ENCODE measurements at places on chromosomes 4 and X. TPM values are rescaled to one million over a fixed set of nuclear protein-coding genes. Genes with fewer than 3 reads are reported as not detected.

GRCh38 chr4:176137631-176138030, 57.8 kb downstream of the SPATA4 start:
- peak; percentile 52 for DNase-seq

GRCh38 chr4:19010761-19011160, 989.2 kb upstream of the LCORL start:
- DNase-seq = no peak

GRCh38 chr4:9874385-9874784, 93.0 kb downstream of the DRD5 start:
- DNase-seq = no peak

- DNase-seq = no peak
Measured at GRCh38 chrX:68665502-68665901, 18.0 kb downstream of the STARD8 start.

The KDR gene
- not detected for total RNA-seq

DNA sequence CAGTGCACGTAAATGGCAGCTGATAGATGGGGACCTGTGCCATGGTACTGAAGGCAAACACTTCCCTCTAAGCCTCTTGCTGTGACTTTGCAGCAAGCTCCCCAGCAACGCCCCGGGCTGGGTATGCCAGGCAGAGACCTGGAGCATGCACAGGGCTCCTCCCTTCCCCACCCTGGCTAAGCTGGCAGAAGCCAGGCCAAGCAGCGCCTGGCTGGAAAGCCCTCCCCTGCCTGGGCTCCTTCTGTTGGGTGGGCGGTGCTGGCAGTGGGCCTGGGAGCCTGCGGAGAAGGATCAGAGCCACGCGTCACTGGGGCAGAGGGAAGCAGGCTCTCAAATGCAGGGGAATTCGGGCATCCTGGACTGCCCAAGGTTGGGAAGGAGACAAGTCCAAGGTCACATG, 3.6 kb downstream of the ATP2B3 start:
- DNase-seq = no peak

The IGSF1 gene
- not detected for total RNA-seq

DNA sequence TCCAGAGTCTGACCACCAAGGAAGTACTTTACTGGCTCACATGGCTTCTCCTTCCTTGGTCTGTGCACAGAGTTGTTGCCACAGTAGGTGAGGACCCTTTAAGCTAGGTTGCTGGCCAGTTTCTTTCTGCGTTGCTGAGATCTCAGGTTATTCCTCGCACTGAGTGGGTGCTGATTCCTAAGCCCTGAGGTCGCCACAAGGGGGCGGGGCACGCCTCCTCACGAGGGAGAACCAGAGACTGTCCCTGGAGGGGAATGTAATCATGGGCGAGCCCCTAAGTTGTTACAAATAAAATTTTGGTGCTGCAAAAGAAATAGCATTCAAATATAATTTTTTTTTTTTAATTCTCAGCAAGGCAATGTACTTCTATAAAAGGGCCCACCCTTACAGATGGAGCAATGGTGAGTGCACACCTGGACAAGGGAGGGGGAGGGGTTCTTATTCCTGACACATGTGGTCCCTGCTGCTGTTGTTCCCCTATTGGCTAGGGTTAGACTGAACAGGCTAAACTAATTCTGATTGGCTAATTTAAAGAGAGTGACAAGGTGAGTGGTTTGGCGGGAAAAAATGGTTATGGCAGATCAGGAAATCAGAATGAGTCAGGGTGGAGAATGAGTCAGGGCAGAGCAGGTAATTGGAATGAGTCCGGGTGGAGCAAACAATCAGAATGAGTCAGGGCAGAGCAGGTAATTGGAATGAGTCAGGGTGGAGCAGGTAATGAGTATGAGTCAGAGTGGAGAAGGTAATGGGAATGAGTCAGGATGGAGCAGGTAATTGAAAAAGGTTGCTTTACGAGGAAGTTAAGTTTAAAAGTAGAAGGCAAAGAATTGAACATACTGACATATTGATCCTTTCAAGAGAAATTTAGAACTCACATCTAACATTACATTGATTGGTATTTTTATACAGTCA, 107.5 kb downstream of the VSIG4 start:
- DNase-seq = no peak

- DNase-seq = no peak
Measured at GRCh38 chr4:161583549-161583948, 580.3 kb downstream of the FSTL5 start.

The YIPF7 gene
- total RNA-seq = not detected

The TLR8 gene
- not detected for total RNA-seq

The UGT2B15 gene
- total RNA-seq = not detected

GRCh38 chr4:107885865-107886264, 45.5 kb upstream of the CYP2U1 start:
- no peak for DNase-seq

DNA sequence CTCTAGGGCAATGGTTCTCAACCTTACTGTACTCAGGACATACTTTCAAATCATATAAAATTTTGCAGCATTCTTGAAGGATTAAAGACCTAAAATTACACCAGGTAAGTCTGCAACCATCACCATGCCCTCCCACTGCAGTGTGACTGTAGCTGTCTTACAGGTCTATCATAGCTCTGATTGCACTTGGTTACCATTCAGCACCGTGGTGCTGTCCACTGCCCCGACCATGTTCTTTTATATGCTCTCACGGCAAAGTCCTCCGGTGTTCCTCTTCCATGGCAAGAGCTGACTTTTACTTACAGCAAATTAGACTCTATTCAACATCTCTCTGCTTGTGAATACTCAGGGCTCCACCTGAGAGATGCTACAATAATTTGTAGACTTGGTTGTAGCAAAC, 11.5 kb downstream of the CRMP1 start:
- DNase-seq = no peak

DNA sequence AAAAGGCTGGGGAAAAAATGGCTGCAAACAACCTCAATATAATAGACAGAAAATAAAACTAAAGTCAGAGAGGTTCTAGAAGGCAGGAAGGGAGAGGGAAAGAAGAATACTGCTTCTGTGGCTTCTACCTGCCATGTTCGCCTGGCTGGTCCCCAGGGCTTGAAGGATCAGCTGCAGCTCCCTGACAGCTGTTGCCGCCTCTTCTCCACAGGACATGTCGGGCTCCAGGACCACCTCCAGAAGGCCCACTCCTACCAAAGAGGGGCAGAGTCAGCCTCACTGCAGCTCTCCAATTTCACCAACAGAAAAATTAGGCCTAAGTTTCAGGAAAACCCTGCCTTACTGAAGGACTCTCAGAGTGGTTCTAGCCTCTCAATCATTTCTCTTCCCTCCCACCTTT, 44.9 kb downstream of the GATB start:
- DNase-seq = no peak

DNA sequence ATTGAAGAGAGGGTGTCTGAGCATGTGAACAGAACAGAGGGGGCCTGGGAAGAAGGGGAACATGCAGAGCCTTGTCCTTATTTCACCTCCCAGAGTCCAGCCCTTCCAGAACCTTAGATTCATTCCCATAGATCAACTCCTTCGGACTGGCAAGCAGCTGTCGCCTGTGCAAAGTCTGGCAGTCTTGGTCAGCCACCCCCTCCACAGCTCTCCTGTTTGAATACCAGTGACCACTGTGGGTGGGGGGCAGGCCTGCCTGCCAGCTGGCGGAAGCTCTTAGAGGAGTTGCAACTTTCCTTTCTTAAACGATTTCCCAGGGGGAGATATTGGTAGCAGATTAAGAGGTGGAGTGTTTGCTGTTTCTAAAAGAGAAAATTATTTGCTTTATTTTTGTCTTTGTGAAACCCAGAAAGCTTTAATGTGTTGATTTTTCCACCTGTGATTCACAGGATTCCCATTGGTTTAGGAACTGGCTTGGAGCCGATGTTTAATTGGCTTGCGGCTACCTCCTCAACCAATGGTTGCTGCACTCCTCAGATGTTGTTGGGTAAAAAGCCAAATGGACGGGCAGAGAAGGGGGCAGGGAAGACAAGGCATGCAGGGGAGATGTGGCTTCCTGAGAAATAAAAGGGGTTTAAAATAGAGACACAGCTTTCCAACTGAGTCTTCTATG, 62.2 kb upstream of the PRPS1 start:
- peak; percentile 30 for DNase-seq

GRCh38 chrX:105488716-105489115, 268.2 kb upstream of the TEX13A start:
- DNase-seq = no peak

- DNase-seq = peak; percentile 62
Measured at GRCh38 chr4:155403886-155404285, 27.1 kb upstream of the MAP9 start.

DNA sequence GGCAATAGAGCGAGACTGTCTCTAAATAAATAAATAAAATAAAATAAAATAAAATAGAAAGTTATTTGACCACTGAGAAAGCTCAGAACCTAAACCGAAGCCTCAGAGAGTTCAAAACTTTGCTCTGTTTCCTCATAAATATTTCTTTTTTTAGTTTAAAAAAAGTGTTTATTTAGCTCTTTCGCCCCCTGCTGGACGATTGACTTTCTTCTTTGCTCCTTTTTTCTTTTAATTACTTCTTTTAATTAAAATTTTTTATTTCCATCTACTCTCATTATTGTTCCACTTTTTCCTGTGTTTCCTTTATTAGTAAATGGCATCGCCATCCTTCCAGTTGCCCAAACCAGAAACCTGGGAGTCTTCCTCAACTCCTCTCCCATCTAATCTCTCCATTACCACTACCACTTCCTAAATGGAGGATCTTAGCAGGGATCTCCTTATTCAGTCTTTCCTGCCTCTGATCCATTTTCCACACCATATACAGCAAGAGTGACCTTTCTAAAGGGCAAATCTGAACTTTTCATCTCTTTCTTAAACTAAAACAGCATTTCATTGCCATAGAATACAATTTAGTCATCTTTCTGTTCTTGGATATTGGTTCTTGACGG, 728 bp upstream of the IL13RA2 start:
- no peak for DNase-seq

The MND1 gene
- total RNA-seq = 7.9 TPM

The ARMCX2 gene
- 91.7 TPM for total RNA-seq

DNA sequence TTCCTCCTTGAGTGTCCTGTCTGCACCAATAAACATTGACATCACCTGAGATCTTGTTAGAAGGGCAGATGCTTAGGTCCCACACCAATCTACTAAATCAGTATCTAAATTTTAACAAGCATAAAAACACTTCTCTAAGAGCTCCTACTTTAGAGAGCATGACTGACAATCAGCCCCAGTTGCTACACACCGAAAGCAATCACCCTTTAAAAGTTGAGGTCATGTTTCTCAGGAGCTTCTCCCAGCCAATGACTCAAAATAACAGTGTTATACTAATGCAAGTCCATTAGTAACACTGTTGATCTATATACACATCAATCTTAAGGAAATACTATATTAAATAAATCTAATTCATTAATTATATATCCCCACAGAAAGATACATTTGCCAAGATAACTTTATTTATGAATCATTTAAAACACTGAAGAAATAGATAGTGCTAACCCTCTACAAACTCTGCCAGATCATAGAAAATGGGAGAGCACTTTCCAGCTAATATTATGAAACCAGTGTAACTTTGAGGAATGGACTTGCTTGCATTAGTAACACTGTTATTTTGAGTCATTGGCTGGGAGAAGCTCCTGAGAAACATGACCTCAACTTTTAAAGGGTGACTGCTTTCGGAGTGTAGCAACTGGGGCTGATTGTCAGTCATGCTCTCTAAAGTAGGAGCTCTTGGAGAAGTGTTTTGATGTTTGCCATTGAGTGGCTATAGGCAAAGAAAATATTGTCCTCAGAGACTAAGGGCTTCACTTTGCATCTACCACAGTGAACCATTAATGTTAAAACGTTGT, 109.8 kb upstream of the HDX start:
- no peak for DNase-seq

The CHRDL1 gene
- total RNA-seq = 0.66 TPM

DNA sequence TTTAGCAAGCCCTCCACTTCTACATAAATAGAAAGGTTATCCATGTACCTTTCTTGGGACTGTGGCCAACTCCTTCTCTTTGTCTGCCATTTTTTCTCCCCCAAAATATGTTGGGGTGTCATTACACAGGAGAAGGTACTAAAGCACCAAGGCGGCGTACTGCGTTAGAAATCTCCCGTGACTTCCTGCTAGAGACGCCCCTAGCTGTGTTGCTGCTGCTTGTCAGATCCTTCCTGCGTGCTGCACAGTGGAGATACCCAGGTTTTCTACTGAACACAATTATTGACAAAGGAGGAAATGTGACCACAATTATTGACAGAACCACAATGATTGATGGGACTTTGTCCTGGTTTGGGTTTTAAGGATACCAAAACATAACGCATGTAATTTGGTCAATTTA, 97.7 kb downstream of the EFHC2 start:
- DNase-seq = no peak

- DNase-seq = no peak
Measured at GRCh38 chr4:153809307-153809706, 20.4 kb upstream of the SFRP2 start.

DNA sequence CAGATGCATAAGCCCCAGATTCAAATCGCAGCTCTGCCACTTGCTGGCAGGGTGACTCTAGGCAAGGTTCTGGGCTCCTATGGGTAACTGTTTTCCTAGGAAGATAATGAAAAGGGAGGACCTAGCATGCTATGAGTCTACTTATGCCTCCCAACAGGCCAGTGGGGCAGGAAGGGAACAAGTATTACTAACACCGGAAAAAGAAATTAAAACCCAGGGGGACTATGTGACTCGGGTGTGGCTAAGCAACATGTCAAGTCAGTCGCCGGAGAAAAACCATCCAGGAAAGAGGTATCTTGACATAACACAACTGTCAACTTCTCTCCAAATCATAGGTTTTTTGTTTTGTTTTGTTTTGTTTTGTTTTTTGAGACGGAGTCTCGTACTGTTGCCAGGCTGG, 45.5 kb upstream of the RBPJ start:
- no peak for DNase-seq

The CNGA1 gene
- total RNA-seq = not detected

All from HFFc6 (cell line).